Activated CD4-positive, alpha-beta T cell treated with anti-CD3 and anti-CD28 coated beads for 24 hours (primary cell): ENCODE measurements at places on chromosomes 3 and 15.

DNA sequence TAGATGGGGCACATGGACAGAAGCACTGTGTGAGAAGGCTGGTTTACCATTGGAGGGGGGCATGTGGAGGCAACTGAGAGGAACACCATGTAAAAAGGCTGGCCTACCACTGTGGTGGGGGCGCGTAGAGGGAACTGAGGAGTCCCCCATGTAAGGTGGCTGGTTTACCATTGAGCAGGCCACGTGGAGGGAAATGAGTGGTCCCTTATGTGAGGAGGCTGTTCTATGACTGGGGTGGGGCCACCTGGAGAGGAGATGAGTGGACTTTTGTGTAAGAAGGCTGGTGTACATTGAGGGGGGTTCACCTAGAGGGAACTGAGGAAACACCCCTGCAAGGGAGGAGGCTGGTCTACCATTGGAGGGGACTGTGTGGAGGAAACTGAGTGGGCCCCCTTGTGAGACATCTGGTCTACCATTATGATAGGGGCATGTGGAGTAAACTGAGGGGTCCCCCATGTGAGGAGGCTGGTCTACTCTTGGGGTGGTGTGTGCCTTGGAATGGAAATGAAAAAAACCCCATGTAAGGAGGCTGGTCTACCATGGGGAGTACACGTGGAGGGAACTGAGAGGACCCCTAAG lies 156.9 kb downstream of the FBLN2 start:
- DNase-seq: no peak

- peak; percentile 35 for DNase-seq
These were observed 574 bp downstream of the SLC38A3 start for GRCh38 chr3:50205413-50206276.

DNA sequence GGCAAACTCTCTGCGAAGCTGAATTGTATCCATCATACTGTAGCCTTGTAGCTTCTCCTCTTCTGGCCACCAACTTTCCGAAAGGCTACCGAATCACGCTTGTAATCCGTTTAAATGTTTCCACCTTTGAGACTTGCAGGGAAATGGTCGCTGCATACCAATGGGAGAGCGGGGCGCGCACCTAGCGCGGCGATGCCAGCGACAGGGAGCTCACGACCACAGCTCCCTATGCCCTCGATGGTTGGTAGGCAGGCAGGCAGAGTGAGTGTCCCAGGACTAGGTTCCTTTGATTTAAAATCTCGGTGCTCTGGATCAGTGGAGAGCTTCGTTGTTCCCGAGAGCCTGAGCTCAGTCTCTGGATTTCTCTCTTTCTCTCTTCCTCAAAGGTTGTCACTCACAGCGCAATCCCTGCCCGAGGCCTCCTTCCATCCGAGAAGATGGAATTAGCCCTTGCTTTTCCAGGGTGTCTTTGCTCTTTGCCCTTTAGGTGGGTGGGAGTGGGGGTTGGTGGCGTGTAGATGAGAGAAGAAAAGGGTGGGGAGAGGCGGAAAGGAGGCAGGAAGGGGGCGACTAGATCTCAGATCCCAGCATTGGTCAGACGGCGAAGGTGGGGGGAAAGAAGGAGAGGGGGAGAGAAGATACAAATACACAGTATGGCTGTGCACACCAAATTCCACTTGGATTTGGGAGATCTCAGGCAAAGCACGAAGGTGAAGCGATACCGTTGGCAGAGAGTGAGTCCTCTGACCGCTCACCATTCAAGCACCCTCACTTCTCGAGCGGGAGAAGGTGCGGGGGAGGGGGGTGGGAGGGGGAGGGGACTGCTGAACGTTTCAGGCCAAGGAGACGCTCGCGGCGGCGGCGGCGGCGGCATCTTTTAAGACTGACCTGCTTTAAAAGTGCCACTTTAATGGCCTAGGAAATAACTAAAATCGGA lies at the start of gene SLITRK3:
SLITRK3 (minus strand) TSS at position 745 of the 937 bp plus-strand sequence. CDS start 5,554 bp downstream, outside the sequence.
- DNase-seq: no peak

DNA sequence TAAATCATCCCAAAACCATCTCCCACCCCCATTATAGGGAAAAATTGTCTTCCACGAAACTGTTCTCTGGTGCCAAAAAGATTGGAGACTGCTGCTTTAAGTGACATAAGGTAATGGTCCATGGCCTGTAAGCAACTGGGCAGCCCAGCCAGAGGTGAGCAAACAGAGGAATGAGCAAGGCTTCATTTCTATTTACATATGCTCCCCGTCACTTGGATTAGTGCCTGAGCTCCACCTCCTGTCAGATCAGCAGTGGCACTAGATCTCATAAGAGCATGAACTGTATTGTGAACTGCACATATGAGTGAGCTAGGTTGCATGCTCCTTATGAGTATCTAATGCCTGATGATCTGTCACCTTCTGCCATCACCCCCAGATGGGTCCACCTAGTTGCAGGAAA lies 1159.8 kb upstream of the ALCAM start:
- no peak for DNase-seq

DNA sequence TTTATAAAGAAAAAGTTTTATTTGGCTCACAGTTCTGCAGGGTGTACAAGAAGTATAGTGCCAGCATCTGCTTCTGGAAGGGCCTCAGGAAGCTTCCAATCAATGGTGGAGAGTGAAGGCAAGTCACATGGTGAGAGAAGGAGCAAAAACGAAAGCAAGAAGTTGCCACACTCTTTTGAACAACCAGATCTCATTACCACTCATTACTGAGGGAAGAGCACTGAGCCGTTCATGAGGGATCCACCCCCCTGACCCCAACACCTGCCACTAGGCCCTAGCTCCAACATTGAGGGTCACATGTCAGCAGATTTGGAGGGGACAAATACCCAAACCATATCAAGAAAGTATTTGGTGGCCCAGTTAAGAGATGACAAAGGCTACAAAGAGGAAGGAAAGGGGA lies 239.3 kb upstream of the UBE2E1 start:
- DNase-seq: no peak

GRCh38 chr15:61743345-61743909 lies 316.8 kb downstream of the VPS13C start:
- no peak for DNase-seq

DNA sequence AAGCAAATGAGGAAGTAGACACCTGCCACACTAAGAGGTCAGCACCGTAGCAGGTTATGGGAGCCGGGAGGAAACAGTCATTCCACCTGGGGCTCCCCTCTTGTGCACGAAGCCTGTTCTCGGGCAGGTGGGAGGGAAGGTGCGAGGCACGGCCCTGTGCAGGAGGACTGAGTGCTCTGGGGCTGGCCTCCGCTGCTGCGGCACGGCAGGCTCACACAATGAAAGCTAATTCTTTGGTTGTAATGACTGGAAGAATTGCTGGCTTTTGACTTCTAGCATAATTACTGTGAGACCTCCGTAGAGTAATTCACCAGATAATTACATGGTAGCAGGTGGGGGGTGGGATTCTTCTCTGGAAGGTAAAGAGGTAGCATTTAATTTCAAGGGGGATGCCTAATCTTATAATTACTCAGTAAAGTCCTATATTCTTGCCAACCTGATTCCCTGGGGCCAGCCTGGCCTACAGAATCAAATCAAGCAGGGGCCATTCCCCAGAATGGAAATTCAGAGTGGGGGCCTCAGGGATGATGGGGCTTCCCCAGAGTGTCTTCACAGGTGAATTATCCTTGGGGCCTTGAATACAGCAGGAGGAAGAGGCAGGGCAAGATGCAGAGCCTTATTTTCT lies 129.1 kb downstream of the TPRA1 start:
- DNase-seq: no peak

- no peak for DNase-seq
These were observed 260.4 kb upstream of the P2RY1 start for GRCh38 chr3:152574461-152575079.

- DNase-seq: no peak
These were observed 69.8 kb upstream of the CTXND1 start for GRCh38 chr15:80321853-80322252.

GRCh38 chr3:120853416-120853815 lies 54.6 kb upstream of the STXBP5L start:
- no peak for DNase-seq

DNA sequence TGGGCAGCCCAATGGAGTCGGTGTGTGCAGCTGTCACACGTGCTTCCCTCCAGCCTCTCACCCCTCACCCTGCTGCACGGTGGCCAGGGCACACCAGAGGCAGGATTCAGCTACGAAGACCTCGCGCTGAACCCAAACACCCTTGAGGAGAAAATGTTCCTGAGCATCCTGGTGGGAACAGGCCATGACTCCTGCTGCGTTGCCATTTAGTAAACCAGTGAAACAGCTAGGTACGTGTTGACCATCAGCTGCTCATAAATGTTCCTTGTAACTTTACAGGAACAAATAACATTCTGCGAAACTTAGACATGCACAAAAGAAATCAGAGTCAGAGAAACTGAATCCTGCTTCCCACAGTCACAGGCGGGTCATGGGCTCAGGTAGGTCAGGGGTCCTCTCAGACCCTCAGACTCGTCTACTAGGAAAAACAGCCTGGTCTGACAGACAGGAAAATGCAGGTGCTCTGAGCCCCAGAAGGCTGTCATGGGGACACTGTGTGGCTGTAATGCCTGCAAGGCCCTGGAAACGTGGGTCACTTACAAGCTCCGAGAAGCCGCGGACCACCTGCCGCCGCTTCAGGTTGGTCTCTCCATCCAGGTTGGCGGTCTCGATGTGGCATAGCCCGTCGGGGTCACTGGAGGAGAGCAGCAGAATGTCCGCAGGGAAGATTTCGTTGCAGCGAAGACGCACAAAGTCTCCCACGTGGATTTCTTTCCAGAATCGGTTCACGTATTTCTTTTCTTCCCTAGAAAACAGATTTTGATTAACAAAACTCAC lies 82.5 kb downstream of the ATP10A start:
- no peak for DNase-seq

- DNase-seq: no peak
These were observed 364.2 kb downstream of the OCA2 start for GRCh38 chr15:27734785-27735495.

- DNase-seq: no peak
These were observed 566.7 kb upstream of the NECTIN3 start for GRCh38 chr3:110504901-110505300.

GRCh38 chr3:13750731-13751130 lies 129.1 kb downstream of the WNT7A start:
- DNase-seq: no peak

DNA sequence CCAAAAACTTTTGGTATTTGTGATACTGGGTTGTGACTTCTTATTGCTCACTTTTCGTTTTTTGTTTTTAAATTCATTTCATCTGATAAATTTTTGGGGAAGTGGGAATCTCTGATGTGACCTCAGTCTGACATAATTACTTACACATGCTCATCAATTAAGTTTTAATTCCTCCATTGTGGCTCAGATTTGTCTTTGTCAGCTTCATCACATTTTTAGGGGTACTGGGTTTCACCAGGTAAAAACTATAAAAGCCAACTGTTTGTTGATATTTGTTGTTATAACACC lies 425.3 kb upstream of the TGFBR2 start:
- DNase-seq: no peak

DNA sequence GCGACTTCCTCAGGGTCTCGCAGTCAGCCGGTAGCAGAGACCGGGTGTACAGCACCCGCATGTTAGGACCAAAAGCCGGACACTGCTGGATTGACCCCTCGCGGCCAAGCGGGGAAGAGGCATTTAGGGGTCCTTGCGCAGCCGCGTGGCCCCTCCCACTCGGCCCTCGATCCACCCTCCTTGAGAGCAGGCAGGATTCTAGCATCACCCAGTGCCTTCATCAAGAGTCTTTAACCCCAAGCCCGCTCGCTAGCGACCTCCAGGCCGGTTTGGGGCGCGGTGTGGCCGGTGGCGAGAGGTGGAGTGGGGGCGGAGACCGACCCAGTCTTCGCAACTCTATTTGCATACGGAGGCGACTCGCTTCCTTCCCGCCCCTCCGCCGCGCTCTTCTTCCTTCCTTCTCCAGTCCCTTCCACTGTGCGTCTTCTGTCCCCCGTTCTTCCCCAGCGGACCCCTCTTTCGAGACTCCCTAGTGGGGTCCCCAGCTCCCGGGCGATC lies at the start of gene ST6GAL1:
ST6GAL1 (plus strand) TSS at position 384 of the 498 bp plus-strand sequence. CDS start 112,178 bp downstream, outside the sequence.
- peak; percentile 50 for DNase-seq

DNA sequence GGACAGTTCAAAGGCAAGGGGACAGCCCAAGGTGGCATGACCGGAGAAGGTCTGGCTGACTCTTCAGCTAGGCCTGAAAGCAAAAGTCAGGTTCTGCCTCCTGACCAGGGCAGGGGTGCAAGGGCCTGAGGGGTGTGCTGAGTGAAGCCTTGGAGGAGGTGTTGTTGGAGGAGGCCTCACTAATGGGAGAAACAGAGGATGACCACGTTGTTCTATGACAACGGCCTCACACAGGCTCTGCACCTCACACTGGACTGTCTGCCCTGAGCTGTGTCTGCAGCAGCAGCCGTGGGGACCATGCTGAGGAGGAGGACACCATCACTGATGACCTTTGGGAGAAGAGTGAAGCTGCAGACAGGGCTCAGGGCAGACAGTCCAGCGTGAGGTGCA lies 116.9 kb upstream of the ABHD17C start:
- no peak for DNase-seq

GRCh38 chr3:20424086-20424485 lies 238.1 kb upstream of the SGO1 start:
- no peak for DNase-seq

- no peak for DNase-seq
These were observed 46.8 kb upstream of the VPS8 start for GRCh38 chr3:184765047-184765729.

DNA sequence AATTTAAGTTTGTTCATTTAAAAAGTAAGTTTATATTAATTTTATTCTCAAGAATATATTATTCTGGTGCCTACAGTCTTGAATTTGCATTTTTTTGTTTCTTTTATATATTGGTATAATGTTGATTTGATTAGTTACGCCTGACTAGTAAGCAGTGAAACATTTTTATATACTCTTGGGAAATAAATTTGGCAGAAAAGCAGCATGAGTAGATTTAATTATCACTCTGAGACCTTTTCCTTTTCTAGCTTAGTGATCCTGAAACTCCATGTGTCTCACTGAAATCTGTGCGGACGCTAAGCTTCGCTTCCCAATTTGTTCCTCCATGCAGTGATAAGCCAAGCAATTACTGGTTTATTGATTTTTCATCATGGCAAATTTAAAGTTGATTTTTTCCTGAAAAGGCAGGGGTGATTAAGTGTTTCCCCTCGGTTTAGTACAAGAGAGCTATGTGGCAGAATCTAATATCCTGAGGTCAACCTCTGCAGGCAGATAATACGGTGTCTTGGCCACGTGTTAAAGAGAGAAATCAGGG lies 87.2 kb upstream of the MLF1 start:
- DNase-seq: no peak

- no peak for DNase-seq
These were observed 106.9 kb downstream of the LRRN1 start for GRCh38 chr3:3906171-3906570.

- DNase-seq: no peak
These were observed 485.4 kb upstream of the TPRG1 start for GRCh38 chr3:188686324-188686723.

DNA sequence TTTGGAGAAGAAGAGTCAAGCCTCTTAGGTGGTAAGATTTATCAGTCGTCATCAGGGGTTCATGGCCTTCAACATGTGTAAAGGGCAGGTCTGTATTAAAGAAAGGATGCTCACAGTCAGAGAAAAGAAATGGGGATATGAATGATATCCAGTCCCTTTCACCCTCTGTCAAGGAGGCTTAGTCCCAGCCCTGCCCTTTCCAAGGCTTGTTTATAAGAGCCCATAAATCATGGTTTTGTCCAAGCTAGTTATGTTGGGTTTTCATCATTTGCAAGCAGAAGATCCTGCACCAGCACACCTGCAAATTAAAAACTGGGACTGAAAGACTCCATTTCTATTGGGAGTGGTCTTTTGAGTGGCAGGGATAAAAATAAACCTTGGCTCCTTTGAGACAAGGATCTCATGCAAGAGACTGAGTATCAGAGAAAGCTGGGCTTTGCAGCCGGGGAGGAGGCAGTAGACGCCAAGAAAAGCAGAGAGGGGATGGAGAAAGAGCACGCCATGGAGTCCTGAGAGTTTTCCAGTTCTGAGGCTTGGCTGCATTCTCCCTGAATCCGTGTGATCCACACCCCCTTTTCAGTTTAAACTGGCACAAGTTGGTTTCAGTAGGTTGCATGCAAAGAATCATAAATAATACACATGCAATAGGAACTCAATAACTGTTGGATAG lies 12.6 kb upstream of the PDIA5 start:
- DNase-seq: no peak
